ENCODE measurements at places on chromosomes 13 and 19.
A peak's percentile ranks its signal among the peaks of the same experiment; 100 is the strongest.

GRCh38 chr13:108342369-108343289, 73.1 kb downstream of the TNFSF13B start:
- DNase-seq = peak; percentile 35

DNA sequence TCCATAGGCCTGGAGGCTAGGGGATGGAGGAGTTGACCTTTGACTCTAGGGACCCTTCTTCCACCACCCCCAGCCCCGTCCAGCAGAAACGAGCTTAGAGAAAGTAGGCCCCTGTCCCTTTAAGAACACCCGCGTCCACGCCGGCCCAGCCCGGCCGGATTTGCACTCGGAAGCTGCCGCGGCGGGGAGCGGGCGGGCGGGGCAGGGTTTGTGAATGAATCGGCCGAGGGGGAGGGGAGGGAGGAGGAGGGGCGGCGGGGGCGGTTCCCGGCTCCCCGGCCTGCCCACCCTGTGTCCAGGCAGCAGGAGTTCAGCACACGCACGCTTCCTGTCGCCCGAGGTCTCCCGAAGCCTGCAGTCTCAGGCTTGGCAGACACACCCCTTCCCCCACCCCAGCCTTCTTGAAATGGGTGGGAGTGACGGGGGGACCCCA, 1.5 kb downstream of the UNC13A start:
- DNase-seq = no peak

- no peak for DNase-seq
Measured at GRCh38 chr13:76687467-76687866, 198.7 kb downstream of the KCTD12 start.

- DNase-seq = no peak
Measured at GRCh38 chr13:49029570-49029969, 53.9 kb downstream of the FNDC3A start.

GRCh38 chr13:93577105-93577504, 350.5 kb downstream of the GPC6 start:
- no peak for DNase-seq

- no peak for DNase-seq
Measured at GRCh38 chr19:1685046-1685445, 32.6 kb upstream of the TCF3 start.

DNA sequence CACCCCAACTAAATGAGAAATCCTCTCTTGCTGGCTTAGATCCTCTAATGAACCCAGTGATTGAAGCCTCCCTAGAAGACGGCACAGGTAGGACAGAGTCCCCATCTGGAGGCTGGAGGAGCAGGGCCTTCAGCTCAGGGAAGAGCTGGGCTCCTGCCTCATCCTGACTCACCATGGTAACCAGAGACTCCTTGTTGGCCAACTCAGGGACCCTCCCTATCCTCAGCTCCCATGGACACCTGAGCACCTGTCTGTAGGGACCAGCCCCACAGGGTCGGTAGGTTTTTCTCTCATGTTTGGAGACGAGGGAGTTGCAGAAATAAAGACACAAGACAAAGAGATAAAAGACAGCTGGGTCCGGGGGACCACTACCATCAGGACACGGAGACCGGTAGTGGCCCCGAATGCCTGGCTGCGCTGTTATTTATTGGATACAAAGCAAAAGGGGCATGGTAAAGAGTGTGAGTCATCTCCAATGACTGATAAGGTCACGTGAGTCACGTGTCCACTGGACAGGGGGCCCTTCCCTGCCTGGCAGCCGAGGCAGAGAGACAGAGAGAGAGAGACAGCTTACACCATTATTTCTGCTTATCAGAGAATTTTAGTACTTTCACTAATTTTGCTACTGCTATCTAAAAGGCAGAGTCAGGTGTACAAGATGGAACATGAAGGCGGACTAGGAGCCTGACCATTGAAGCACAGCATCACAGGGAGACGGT, 26.6 kb downstream of the SIGLEC7 start:
- no peak for DNase-seq

DNA sequence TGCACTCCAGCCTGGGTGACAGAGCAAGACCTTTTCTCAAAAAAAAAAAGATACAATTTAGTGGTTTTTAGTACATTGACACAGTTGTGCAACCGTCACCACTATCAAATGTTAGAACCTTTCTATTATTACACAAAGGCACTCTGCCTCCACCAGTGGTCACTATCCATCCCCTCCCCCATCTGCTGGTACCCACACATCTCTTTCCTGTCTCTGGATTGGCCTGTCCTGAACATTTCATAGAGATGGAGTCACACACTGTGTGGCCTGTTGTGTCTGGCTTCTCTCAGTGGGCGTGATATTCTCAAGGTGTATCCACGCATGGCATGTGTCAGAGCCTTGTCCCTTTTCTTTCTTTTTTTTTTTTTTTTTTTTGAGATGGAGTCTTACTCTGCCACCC, 11.2 kb downstream of the KDM4B start:
- DNase-seq = no peak

DNA sequence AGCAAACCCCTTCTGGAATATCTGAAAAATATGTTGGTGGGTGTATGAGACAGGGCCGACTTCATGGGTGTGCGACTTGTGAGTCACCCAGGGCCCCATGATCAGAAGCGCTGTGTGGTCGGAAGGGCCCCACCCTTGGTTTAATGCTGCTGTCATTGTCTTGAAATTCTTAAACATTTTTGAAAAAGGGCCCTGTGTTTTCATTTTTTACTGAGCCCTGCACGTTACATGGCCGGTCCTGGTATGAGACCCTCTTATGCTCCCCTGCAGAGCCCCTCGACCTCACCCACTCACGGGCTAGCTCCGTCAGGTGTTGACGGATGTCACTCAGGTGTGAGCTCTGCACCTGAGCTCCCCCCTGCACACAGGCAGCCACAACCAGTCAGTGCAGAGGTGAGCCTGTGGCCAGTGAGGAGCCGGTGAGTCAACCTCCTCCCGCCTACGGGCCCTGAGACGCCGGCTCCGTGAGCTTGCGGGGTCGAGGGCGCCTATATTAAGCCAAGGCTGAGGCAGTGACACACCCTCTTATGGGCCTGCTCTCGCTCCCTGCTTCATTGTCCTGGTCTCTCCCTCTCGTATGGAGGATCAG, 27.7 kb downstream of the GADD45B start:
- no peak for DNase-seq

DNA sequence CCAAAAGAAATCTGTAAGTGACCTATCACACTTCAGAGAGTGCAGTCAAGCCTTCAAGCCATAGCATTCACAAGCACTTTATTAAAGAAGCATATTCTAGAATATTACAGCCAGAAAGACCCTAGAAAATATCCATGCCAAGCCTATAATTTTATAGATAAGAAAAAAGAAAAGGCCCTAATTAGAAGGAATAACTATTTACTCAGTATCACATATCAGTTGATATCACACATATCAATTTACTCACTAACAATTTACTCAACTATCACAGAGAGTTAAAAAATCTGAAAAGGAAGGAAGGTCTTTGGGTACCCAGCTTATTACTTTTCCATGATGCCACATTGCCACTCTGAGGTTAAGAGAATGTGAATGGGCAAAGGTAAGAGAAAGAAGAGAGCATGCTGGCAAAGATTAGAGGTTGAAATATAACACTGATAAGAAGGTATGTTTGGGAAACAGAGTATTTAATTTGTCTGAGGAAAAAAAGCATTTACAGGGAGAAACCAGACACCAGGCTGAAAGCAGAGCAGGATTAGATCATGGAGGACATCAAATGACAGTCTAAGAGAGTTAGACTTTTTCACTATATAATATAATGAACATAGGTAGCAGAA, 186.2 kb downstream of the VWA8 start:
- DNase-seq = no peak

DNA sequence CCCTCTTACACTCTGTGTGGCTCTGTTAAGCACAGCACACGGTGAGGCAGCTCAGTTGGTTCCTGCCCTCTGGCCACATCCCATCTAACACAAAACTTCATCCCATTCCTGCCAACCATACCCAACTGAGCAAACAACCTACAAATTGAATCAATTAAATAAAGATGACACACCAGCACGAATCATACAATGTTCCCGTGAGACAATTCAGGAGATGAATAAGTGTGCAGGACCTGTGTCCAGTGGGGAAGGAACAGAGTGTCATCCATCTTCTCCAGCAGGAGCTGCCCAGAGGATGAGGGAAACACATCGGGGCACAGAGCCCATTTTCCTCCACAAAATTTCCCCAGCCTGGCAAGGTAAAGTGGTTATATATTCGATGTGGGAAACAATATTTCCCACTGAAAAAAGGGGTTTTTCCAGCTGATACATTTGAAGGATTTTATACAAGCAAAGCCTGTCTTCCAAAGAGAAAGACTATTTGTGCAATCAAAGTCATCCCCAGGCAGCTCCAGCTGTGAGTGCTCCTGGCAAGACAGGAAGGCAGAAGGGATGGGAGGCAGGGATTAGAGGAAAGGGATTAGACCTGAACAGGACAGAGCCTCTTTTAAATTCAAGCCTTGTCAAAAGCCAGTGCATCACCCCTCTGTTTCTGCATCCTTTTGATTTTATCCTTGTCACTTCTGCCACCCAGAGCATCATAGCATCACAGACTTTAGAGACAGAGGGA, 240.2 kb downstream of the LHFPL6 start:
- DNase-seq = no peak

GRCh38 chr19:45115809-45116615, 23.0 kb downstream of the PPP1R37 start:
- DNase-seq = no peak

DNA sequence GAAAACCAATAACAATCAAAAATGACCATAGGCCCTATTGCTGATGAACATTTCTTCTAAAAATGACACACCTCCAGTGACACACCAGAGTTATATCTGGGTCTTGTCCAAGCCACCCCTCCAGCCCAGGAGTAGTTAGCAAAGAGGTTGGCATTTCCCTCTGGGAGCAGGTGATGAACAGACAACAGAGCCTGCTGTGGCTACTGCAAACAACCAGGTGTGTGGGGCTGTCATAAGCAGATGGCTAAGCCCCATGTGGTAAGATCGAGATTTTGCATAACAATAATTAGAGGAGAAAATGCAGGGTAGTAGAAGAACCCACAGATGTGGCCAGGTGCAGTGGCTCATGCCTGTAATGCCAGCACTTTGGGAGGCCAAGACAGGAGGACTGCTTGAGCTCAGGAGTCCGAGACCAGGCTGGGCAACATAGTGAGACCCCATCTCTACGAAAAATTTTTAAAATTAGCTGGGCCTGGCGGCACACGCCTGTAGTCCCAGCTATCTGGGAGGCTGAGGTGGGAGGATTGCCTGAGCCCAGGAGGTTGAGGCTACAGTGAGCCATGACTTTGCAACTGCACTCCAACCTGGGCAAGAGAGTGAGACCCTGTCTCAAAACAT, 5.0 kb downstream of the XRCC1 start:
- DNase-seq = no peak

Measured in small intestine (tissue), 16 donors.